Aorta (tissue), 5 donors: ENCODE measurements at places on chromosomes 12 and 14. TPM values are rescaled to one million over a fixed set of nuclear protein-coding genes. Genes with fewer than 3 reads are reported as not detected.
A peak's percentile ranks its signal among the peaks of the same experiment; 100 is the strongest.

DNA sequence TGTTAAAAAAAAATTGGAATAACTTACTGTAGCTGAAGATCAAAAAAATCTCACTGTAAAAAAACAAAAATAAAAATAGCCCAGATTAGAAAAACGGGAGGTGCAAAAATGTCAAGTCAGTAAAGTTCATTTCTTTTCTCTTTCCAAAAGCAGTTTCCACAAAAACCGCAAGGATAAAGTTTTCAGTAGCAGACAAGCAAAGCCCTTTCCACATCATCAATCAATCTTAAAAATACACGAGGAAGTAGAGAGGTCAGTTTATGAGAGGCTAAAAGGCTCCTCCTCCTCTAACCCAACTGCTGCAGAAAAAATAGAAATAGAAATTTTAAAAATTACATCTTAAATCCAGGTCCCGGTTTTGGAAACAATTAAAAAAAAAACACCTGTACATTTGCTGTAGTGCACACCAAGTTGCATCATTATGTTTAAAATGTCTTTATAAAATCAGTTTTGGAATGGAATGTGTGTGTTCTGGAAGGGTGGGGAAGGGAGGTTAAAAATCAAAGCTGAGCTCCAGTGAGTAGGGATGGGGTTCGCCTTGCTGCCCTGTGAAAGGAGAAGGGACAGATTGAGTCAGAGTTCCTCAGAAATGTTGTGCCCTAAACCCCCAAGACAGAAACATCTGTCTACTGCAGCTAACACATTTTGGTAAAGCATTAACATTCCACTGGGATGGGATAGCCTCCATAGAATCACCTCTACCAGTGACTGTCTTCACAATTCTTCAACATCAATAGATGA lies 5.8 kb downstream of the HNRNPC start:
- DNase-seq, result no peak

GRCh38 chr12:132158677-132159554 lies 14.7 kb downstream of the NOC4L start:
- DNase-seq, result peak; percentile 42

DNA sequence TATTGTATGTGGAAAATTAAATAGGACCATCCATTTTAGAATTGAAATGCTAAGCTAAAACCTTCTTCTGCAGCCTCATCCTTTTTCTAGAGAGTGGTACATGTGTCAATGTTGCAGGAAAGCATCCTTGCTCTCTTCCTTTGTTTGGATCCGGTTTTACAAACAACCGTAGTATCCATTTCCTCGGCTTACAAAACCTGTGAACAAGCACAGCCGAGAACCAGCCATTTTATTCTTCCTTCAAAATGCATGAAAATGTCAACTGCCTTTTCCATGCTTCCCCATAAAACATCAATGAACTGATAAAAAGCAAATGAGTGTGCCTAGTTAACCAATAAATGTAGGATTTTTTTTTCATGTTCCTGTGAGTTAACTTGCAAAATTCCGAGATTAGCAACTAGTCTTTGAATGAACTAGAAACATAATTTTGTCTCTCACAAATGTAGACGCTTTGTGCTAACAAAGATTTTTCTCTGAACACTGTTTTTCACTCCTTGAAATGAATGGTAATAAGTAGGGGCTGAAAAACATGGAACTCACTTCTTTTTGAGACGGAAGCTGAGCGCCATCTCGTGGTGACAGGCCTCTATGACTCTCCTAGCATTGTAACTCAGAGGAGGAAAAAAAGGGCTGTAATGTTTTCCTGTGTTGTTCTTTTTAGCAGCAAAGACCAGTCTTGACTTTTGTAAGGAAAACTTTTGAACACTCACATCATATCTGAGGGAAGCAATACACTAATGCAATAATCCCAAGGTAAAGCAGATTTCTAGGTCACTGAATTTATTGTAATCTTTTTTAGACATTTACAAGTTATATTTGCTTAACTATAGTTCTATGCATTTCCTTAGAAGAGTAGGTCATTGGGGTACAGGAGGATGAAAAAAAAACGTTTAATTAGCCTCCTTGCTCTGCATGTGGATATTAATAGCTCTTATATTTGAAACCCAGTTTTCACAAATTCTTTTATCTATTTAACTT lies 157.4 kb upstream of the FOXG1 start:
- no peak for DNase-seq

GRCh38 chr12:1618489-1618888 lies 10.5 kb upstream of the WNT5B start:
- DNase-seq, result no peak

DNA sequence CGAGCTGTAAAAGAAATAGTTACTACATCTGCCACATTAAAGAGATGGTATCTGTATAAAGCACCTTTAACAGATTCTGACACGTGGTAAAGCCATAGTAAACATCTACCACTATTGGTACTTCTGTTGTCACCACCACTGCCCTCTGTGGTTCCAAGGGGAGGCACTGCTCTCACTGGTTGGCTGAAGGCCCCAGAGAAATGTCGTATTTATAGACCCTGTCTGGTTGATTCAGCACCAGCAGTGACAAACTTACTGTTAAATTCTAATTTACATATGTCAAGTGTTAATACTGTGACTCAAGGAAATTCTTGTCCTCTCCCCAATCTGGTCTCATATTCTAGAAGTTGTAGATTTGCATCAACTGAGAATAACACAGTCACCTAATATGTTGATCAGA lies 281.1 kb downstream of the ERC1 start:
- no peak for DNase-seq

DNA sequence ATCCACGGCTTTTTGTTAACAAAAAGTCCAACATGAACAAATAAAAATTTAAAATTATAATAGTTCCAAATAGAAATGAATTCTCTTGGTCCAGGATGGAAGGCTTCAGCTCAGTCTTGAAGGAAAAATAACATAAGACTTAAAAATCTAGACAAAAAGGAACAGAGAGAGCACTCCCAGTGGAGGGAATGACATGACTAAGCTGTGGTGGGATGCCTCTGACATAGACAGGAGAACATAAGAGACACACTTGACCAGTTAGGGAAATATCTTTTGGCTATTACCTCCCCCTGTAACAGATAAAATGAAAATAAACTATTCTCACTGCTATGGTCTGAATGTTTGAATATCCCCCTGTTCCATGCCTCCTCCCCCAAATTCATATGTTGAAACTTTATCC lies 106.8 kb downstream of the BBS10 start:
- DNase-seq, result no peak

DNA sequence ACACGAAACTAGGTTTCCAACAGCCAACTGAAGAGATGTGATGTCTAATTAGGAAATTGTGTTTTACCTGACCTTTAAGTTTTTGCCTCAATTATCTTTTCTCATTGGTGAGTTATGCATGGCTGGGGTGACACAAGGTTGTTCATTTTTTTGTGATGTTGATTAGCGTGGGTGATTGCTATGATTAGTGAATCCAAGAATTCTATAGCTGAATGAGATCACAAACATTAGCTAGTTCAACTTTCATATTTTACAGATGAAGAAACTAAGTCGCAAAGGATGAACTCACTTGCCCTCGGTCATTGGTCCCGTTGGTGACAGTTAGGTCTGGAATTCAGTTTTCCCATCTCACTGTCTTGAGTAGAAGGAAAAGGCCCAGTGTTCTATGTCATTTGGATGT lies 32.6 kb upstream of the LMNTD1 start:
- DNase-seq, result no peak

DNA sequence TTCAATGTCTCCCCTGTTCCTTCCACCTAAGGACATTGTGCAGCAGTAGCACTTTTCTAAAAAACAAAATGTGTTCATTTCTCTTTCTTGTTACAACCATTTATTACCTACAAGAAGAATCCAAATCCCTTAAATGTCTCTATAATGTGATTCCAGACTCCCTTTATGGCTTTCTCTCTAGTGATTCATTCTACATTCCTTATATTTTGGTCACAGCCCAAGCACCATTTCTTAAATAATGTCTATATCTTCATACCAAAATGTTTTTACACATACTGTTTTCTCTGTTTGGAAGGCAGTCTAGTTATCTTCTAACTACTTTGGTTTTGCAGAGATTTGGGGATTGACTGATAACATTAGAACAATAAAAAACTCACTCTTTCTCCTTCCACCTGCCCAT lies 1037.3 kb upstream of the FLRT2 start:
- no peak for DNase-seq

DNA sequence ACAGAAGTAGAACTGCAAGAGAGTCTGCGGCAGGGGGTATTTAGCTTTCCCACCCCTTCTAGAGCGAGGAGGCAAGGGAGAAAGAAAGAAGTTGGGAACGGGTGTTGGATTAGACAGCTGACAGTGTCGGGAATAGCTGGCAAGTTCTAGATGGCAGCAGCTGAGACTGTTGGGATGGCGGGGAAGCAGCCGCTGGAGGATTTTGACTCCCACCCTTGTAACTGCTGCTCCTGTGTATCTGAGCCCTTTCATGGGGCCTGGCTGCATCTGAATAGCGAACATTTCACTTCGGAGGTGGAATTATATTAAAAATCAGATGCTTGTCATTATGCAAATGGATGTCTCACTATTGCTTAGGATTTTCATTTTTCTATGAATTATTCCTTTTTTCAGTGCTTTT lies 104.6 kb downstream of the AACS start:
- DNase-seq, result no peak

The TGFB3 gene
- 405 TPM for total RNA-seq
